ENCODE measurements at places on chromosomes 2 and 18. TPM values are rescaled to one million over a fixed set of nuclear protein-coding genes. Genes with fewer than 3 reads are reported as not detected.

GRCh38 chr2:53515435-53516332, 251.9 kb upstream of the CHAC2 start:
- no peaks in the 10 kb centered on the region for H3K36me3 ChIP-seq
- no peaks in the 10 kb centered on the region for H3K4me1 ChIP-seq
- no peak for DNase-seq
- peaks cover 5% of the 10 kb centered on the region for H3K27me3 ChIP-seq

GRCh38 chr2:136916131-136916530, 150.8 kb downstream of the THSD7B start:
- H3K4me1 ChIP-seq, result no peaks in the 10 kb centered on the region
- H3K36me3 ChIP-seq, result no peaks in the 10 kb centered on the region
- DNase-seq, result no peak
- H3K27me3 ChIP-seq, result no peaks in the 10 kb centered on the region
- H3K27ac ChIP-seq, result no peak overlapping the region

- H3K27me3 ChIP-seq, result no peaks in the 10 kb centered on the region
- no peak for DNase-seq
- H3K27ac ChIP-seq, result no peak overlapping the region
- peaks cover 2% of the 10 kb centered on the region for H3K36me3 ChIP-seq
- peak overlapping the region; percentile 70 for H3K4me3 ChIP-seq
- 0 out of 2 replicates have a peak, but pooled peaks cover 3% of the 10 kb centered on the region for H3K4me1 ChIP-seq
These were observed 423 bp upstream of the TTC27 start for GRCh38 chr2:32627441-32627813.

- H3K4me1 ChIP-seq, result peaks cover 2% of the 10 kb centered on the region
- H3K4me3 ChIP-seq, result no peak overlapping the region
- DNase-seq, result no peak
- H3K36me3 ChIP-seq, result no peaks in the 10 kb centered on the region
These were observed 131.0 kb downstream of the ALPK2 start for GRCh38 chr18:58497845-58498244.

GRCh38 chr2:160349306-160349705, 144.3 kb downstream of the RBMS1 start:
- no peak overlapping the region for H3K27ac ChIP-seq
- no peaks in the 10 kb centered on the region for H3K4me1 ChIP-seq
- H3K27me3 ChIP-seq, result no peaks in the 10 kb centered on the region
- no peak for DNase-seq

- no peaks in the 10 kb centered on the region for H3K36me3 ChIP-seq
- peaks cover 55% of the 10 kb centered on the region for H3K4me1 ChIP-seq
- no peak overlapping the region for H3K27ac ChIP-seq
- no peak overlapping the region for H3K4me3 ChIP-seq
- H3K27me3 ChIP-seq, result no peaks in the 10 kb centered on the region
These were observed 314.8 kb downstream of the MYCN start for GRCh38 chr2:16255120-16255519.

GRCh38 chr2:167925758-167926157, 321.6 kb downstream of the STK39 start:
- DNase-seq, result peak; percentile 29
- no peak overlapping the region for H3K27ac ChIP-seq
- H3K4me3 ChIP-seq, result no peak overlapping the region
- H3K27me3 ChIP-seq, result no peaks in the 10 kb centered on the region
- peaks cover 35% of the 10 kb centered on the region for H3K4me1 ChIP-seq

DNA sequence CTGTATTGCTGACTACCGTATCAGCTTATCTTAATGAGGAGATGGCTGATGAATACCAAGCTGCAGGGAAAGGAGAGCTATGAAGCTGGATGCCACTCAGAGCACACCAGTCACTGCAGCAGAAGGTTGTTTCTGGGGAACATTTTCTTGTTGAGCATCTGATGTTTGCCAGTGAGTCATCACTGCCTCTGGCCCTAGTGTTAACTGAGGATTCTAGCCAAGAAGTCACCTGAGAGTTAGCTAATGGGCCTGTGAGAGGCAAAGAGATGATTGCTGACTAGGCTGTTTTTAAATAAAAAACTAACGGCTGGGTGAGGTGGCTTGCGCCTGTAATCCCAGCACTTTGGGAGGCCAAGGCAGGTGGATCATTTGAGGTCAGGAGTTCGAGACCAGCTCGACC, 37.9 kb downstream of the CCDC150 start:
- H3K4me3 ChIP-seq, result no peak overlapping the region
- no peak overlapping the region for H3K27ac ChIP-seq
- DNase-seq, result no peak
- H3K36me3 ChIP-seq, result no peaks in the 10 kb centered on the region
- no peaks in the 10 kb centered on the region for H3K27me3 ChIP-seq
- H3K4me1 ChIP-seq, result no peaks in the 10 kb centered on the region

GRCh38 chr2:88857951-88858411, 166.5 kb downstream of the RPIA start:
- peaks cover 9% of the 10 kb centered on the region for H3K4me1 ChIP-seq
- H3K27me3 ChIP-seq, result no peaks in the 10 kb centered on the region
- no peaks in the 10 kb centered on the region for H3K36me3 ChIP-seq
- peak; percentile 86 for DNase-seq

- H3K27ac ChIP-seq, result peak overlapping the region; percentile 47
- H3K4me3 ChIP-seq, result peak overlapping the region; percentile 45
- DNase-seq, result peak; percentile 22
These were observed 288.2 kb upstream of the ST6GAL2 start for GRCh38 chr2:107174171-107174570.

GRCh38 chr2:9139491-9140443, 66.8 kb upstream of the ASAP2 start:
- no peaks in the 10 kb centered on the region for H3K36me3 ChIP-seq
- H3K27me3 ChIP-seq, result no peaks in the 10 kb centered on the region
- H3K4me3 ChIP-seq, result no peak overlapping the region
- peaks cover 3% of the 10 kb centered on the region for H3K4me1 ChIP-seq

- H3K4me3 ChIP-seq, result no peak overlapping the region
- H3K4me1 ChIP-seq, result no peaks in the 10 kb centered on the region
These were observed 10.9 kb upstream of the CDH20 start for GRCh38 chr18:61322265-61322873.

DNA sequence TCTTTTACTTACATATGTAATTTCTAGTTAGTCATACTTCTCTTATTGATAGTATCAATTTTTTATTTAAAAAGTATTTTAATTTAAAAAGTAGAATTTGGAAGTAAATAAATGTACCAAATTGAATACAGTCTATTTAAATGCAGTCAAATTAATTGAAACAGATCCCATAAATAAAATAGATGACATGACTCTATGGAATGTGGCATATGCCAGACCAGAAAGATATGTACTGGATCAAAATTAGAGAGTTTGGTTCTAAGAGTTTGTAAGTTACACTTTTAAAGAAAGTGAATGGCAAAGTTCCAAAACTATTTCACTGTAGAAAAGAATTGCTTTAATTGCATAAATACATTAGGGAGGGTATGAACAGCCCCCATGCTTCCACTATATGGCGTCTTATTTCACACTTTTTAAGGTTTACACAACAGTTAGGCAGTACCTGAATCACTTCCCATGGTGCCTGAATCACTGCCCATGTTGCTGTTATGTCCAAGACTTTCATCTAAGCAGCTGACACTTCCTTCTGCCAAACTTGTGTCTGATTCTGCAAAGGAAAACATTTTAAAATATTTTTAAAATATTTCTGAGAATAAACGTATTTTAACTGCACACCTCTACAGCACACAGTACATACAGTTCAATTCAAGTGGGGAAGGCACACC, 25.2 kb downstream of the IFIH1 start:
- no peak overlapping the region for H3K27ac ChIP-seq
- H3K4me3 ChIP-seq, result no peak overlapping the region
- no peaks in the 10 kb centered on the region for H3K4me1 ChIP-seq
- no peaks in the 10 kb centered on the region for H3K27me3 ChIP-seq
- no peak for DNase-seq
- H3K36me3 ChIP-seq, result no peaks in the 10 kb centered on the region

- no peak for DNase-seq
- H3K27me3 ChIP-seq, result no peaks in the 10 kb centered on the region
- no peak overlapping the region for H3K27ac ChIP-seq
- no peak overlapping the region for H3K4me3 ChIP-seq
- peaks cover 92% of the 10 kb centered on the region for H3K36me3 ChIP-seq
- no peaks in the 10 kb centered on the region for H3K4me1 ChIP-seq
These were observed 23.3 kb downstream of the GLS start for GRCh38 chr2:190903693-190904450.

DNA sequence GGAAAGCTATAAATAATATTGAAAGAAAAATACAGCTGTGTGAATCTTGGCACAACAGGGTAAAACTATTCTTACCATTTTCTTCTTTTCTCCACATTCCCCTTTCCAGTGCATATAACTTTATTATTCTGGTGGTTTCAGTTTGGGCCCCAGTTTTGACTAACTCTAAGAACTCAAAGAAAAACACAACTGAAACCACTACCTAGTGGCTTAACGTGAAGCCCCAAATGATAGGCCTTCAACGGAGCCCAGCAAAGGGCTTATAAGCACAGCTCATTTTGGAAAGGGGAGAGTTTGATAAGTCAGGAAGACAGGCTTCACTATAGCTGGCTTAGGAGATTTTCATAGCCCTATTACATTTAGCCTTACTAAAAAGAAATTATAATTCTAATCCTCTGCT, 62.4 kb downstream of the PPP1R1C start:
- H3K36me3 ChIP-seq, result no peaks in the 10 kb centered on the region
- no peak for DNase-seq
- no peak overlapping the region for H3K27ac ChIP-seq
- H3K4me3 ChIP-seq, result no peak overlapping the region

DNA sequence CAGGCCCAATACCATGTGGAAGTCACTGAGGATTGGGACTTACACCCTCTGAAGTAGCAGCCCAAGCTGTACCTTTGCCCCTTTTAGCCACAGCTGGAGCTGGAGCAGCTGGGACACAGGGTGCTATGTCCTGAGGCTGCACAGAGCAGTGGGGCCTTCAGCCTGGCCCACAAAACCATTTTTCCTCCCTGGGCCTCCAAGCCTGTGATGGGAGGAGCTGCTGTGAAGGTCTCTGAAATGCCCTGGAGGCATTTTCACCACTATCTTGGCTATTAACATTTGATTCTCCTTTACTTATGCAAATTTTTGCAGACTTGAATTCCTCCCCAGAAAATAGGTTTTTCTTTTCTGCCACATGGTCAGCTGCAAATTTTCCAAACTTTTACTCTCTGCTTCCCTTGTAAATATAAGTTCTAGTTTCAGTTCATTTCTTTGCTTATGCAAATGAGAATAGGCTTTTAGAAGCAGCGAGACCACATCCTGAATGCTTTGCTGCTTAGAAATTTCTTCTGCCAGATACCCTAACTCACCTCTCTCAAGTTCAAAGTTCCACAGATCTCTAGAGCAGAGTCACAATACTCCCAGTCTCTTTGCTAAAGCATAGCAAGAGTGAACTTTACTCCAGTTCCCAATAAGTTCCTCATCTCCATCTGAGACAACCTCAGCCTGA, 213.8 kb upstream of the MGAT5 start:
- H3K4me1 ChIP-seq, result no peaks in the 10 kb centered on the region
- H3K36me3 ChIP-seq, result no peaks in the 10 kb centered on the region
- H3K27me3 ChIP-seq, result no peaks in the 10 kb centered on the region
- DNase-seq, result no peak
- no peak overlapping the region for H3K4me3 ChIP-seq
- no peak overlapping the region for H3K27ac ChIP-seq

GRCh38 chr18:29652797-29653196, 1389.7 kb downstream of the DSC3 start:
- no peak for DNase-seq
- no peaks in the 10 kb centered on the region for H3K27me3 ChIP-seq
- no peak overlapping the region for H3K4me3 ChIP-seq
- no peak overlapping the region for H3K27ac ChIP-seq
- H3K4me1 ChIP-seq, result no peaks in the 10 kb centered on the region
- no peaks in the 10 kb centered on the region for H3K36me3 ChIP-seq

GRCh38 chr2:234292205-234292961, 204.5 kb downstream of the ARL4C start:
- H3K4me3 ChIP-seq, result no peak overlapping the region
- H3K27me3 ChIP-seq, result no peaks in the 10 kb centered on the region
- H3K36me3 ChIP-seq, result no peaks in the 10 kb centered on the region
- H3K4me1 ChIP-seq, result peaks cover 19% of the 10 kb centered on the region
- DNase-seq, result no peak

DNA sequence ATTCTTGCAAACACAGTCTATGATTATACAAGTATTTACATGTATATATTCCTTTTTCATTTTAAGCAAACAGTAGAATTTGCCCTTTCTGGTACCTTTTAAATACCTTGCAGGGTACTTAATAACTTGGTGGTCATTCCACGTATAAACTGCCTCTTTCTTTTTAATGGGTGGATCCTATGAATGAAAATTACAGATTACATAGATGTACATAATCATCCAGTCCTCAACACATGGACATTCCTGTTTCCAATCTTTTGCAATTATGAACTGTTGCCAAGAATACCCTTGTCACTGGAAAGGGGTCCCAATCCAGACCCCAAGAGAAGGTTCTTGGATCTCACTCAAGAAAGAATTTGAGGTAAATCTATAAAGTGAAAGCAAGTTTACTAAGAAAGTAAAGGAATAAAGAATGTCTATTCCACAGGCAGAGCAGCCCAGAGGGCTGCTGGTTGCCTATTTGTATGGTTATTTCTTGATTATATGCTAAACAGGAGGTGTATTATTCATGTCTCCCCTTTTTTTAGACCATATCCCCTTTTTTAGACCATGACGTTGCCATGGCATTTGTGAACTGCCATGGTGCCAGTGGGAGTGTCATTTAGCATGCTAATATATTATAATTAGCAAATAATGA, 7.7 kb upstream of the CCNT2 start:
- H3K36me3 ChIP-seq, result no peaks in the 10 kb centered on the region
- no peak for DNase-seq
- H3K27me3 ChIP-seq, result no peaks in the 10 kb centered on the region
- H3K4me3 ChIP-seq, result no peak overlapping the region
- H3K4me1 ChIP-seq, result no peaks in the 10 kb centered on the region

- no peaks in the 10 kb centered on the region for H3K4me1 ChIP-seq
- H3K27me3 ChIP-seq, result no peaks in the 10 kb centered on the region
- H3K27ac ChIP-seq, result no peak overlapping the region
- H3K4me3 ChIP-seq, result no peak overlapping the region
- H3K36me3 ChIP-seq, result no peaks in the 10 kb centered on the region
These were observed 204.7 kb upstream of the PID1 start for GRCh38 chr2:229475778-229476177.

ALPP gene
- 0.08 TPM for total RNA-seq

SEPTIN10 gene
- 64.8 TPM for total RNA-seq

PAIP2B gene
- total RNA-seq, result 3.1 TPM

RNU2-63P gene
- not detected for total RNA-seq

TET3 gene
- total RNA-seq, result 16.3 TPM

UGT1A10 gene
- total RNA-seq, result not detected

IL36B gene
- total RNA-seq, result not detected

OSBPL6 gene
- 13.6 TPM for total RNA-seq

Data from SJCRH30 (cell line).